ENCODE measurements at places on chromosomes 3 and 15. TPM values are rescaled to one million over a fixed set of nuclear protein-coding genes. Genes with fewer than 3 reads are reported as not detected.
A peak's percentile ranks its signal among the peaks of the same experiment; 100 is the strongest.

- ATAC-seq = no peak
Observed at GRCh38 chr15:88276821-88277410, 20.4 kb upstream of the NTRK3 start.

DNA sequence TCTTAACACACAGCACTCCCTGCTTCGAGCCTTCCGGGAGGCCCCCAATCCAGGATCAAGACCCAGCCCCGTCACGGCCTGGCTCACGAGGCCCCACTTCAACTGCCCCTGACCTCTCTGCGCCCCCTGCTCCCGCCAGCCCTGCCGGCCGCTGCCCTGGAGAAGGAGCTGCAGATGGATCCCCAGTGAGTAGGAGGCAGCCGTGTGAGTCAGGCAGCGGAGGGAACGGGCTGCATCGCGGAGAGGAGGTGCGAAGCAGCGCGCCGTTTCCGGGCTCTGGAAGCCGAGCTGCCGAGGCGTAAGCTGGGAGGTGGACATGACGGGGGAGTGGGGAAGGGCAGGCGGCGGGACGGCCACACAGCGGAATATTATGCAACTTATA, 133.4 kb downstream of the TPRA1 start:
- ATAC-seq = peak; percentile 43

- no peak for ATAC-seq
Observed at GRCh38 chr3:123383091-123384053, 65.5 kb downstream of the ADCY5 start.

- peak; percentile 44 for ATAC-seq
Observed at GRCh38 chr3:101928890-101929289, 79.6 kb downstream of the NFKBIZ start.

GRCh38 chr3:114436182-114436581, 142.4 kb downstream of the TIGIT start:
- no peak for ATAC-seq

DNA sequence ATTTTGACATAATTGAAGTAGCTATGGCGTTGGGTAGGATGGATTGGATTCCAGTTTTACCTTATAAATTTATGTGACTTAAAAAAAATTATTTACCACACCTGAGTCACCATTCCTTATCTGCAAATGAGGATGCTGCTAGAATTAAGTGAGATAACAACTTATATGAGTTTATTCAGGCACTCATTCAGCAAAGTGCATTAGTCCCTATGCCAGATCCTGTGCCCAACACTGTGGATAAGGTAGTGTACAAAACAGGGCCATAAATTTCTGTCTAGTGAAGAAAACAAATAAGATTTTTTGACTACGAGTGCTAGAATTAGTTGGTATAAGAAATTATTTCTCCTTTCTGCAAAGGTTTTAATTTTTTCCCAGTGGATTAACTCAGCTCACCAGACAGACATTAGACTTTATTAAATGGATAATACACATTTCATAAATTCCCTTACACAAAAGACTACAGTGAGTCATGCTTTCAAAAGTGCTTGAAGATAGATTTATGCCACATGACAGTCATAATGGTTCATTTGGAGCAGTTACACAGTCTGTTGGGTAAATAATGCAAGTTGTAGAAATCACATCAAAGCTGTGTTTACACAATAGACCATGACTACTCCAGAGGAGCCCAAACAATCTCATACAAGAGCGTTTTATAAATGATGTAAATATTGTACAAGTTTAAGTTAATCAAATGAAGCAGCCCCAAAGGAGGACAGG, 129.9 kb upstream of the TGFBR2 start:
- peak; percentile 74 for ATAC-seq

- no peak for ATAC-seq
Observed at GRCh38 chr3:39191111-39191510, 1.3 kb downstream of the XIRP1 start.

DNA sequence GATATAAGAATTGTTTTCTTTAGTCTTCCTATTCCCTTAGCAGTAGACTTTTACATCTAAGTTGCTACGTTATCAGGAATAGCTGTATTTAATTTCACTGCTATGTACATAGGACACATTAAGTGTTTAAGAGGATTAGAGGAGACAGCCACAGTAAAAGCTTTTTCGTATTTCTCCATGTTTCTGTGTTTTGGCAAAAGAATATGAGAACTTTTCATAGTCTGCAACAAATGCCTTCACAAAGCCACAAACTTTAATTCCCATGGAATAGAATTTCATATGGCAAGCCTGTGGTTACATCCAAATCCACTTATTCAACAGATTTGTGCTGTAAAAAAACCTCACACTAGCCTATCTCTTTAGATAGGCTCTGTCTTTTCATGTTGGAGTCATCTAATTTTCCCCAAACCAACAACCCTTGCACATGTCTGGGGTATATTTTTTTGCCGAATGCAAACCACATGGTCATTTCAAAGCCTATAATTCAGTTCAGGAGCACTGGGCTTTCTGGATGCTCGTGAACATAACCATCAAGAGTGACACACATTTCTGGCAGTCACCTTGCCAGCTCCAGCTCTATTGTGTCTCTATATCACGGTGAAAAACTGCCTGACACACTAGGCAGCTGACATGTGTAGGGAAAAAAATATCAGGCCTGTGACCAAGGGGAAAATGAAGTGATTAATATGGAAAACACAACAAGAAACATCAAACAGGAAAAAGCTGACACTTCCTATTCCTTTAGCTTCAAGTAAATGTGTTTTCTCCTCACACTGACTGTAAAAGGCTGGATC, 19.2 kb downstream of the PLD1 start:
- no peak for ATAC-seq

DNA sequence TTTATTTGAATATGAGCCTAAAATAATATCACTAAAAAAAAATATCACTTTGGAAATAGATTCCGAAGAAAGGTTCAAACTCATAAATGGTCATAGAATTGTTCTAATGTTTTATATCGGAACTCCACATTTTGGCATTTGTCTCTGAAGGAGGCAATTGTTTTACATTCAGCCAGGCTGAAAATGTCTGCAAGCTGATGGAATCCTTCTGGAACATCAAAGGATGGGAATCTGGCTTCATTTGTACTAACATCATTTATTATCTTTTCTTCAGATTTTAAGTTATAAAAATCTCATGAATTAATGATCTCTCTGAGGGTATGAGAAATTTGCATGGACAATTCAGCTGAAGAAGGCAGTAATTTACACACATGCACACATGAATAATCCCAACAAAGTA, 251.4 kb upstream of the RGMA start:
- ATAC-seq = no peak

GRCh38 chr15:56752986-56753385, 19.7 kb upstream of the ZNF280D start:
- ATAC-seq = no peak

GRCh38 chr3:137770066-137770834, 6.1 kb downstream of the SOX14 start:
- no peak for ATAC-seq

DNA sequence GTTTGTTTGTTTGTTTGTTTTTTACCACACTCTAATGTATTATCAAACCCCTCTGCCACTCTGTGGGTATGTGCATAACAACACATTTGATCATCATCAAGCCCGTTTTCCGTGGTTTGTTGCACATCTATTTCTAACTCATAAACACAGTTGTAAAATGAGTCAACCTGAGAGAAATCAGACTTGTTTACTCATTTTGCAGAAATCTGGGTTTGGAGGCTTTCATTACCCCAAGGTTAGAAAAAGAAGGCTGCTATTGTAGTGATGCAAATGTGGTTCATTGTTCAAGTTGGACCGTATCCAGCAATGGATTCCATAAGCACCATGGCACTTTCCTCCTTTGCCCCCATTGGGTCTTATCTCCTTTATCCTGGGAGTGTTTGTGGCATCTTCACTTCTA, 353.2 kb upstream of the SOX2 start:
- no peak for ATAC-seq

DNA sequence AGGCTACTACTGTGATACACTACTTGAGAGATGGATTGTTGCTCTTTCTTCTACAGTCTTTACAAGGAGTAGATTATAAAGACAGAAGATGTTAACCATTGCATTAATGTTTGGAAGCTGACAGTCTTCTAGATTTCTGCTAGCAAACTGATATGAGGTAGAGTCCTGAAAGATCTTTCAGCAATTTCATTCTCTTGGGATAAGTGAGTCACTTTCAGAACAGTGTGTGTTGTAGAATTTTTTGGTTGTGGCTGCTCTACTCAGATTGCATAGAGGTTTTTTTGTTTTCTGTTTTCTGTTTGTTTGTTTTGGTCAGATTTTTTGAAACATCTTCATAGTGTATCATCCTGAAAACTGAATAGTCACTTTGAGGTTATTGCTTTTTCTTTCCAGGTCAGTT, 17.1 kb downstream of the TNFSF10 start:
- ATAC-seq = no peak

DNA sequence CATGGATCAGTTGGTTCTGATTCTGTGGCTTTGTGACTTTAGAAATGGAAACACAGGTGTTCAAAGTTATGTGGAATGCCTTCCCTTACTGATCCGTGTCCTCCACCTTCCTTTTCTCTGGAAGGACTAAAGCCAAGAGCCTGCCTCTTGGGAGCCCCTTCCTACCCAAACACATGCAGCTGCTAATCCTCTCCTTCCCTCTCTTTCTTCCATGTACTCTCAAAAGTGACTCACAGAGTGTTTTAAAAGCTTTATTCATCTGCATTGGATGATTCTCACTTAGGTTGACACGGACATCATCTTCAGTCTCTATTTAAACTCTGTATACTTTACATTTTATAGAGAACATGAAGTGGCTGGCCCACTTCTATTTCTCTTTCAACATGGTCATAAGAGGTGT, 856.5 kb upstream of the ARPP21 start:
- ATAC-seq = no peak

- no peak for ATAC-seq
Observed at GRCh38 chr3:65674226-65674625, 364.5 kb downstream of the MAGI1 start.

DNA sequence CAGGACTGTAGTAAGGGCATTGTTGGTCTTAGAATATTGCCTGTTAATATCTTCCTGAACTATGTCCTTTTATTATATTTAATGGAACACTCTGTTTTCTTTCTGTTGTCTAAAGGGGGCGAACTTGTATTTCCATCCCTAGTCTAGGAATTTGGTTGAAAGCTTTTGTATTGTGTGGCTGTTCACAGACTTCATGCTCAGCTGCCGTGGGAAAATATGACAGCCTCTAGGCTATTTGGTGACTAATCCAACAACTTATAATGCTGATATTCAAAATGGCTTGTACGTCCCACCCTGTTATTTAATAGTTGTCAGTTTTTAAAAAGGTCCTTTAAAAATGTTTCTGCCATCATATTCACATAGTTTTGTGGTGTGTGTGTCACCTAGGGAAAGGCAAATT, 202.6 kb downstream of the KLHL25 start:
- peak; percentile 12 for ATAC-seq

DNA sequence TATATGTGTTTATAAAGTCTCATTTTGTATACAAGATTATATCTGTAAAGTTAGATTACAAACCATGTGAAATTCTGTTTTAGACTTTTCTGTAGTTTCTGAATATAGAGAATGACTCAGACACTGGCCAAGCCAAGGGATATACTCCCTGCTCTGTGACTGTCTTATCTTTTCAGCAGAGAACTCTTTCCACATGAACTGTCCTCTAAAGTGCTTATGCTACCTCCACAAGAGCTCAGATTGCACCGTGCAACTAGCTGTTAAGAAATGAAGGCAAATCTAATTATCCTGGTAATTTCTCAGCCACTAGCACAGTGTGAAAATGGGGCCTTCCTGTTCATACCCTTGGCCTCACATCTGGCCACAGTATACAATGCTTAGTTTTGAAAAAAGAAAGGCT, 44.3 kb upstream of the CPNE4 start:
- ATAC-seq = no peak

GRCh38 chr3:122356402-122356801, 26.6 kb downstream of the MIX23 start:
- no peak for ATAC-seq

- no peak for ATAC-seq
Observed at GRCh38 chr3:156471431-156471830, 83.5 kb downstream of the SSR3 start.

ADAMTS9 gene
- 4.3 TPM for total RNA-seq

MKRN3 gene
- 2.5 TPM for total RNA-seq

SPTSSB gene
- total RNA-seq = 3.2 TPM

ERC2 gene
- total RNA-seq = 0.48 TPM

C3orf49 gene
- not detected for total RNA-seq

SCAANT1 gene
- not detected for total RNA-seq

TRIM42 gene
- total RNA-seq = not detected

NDN gene
- total RNA-seq = 17.3 TPM

CLEC3B gene
- 3.1 TPM for total RNA-seq

SLC12A8 gene
- 7.7 TPM for total RNA-seq

PGBD4 gene
- total RNA-seq = 0.76 TPM

NGLY1 gene
- 25.9 TPM for total RNA-seq

MYZAP gene
- total RNA-seq = 19.8 TPM
